Urothelium cell line (cell line): ENCODE measurements at places on chromosomes 4 and X.
A peak's percentile ranks its signal among the peaks of the same experiment; 100 is the strongest.

GRCh38 chr4:29423836-29424721 lies 1296.1 kb upstream of the PCDH7 start:
- peak; percentile 30 for DNase-seq

- DNase-seq: no peak
Observed at GRCh38 chrX:24027985-24028384, 999 bp upstream of the KLHL15 start.

DNA sequence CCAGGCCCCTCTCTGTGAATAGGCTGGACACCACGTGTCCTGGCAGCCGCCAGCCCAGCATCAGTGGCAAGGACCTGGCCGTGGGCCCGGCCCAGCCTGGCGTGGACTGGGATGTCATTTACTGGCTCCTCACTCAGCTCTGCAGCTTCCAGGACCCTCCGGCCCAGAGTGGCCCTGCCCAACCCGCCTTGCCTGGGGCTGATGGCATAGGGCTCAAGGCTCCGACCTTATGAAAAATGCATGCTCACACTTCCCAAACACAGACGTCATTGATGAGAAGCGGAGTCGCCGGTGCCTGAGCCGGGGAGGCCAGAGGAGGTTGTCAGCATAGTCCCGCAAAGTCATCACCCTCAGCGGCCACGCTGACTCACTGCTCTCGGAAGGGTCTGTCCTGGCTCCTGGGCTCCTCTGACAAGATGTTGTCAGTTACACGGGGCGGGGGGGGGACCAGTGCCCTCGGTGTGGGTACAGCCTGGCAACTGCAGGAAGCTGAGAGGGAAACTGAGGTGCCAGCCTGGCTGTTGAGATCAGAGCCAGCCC lies 14.3 kb downstream of the CFAP99 start:
- no peak for DNase-seq

DNA sequence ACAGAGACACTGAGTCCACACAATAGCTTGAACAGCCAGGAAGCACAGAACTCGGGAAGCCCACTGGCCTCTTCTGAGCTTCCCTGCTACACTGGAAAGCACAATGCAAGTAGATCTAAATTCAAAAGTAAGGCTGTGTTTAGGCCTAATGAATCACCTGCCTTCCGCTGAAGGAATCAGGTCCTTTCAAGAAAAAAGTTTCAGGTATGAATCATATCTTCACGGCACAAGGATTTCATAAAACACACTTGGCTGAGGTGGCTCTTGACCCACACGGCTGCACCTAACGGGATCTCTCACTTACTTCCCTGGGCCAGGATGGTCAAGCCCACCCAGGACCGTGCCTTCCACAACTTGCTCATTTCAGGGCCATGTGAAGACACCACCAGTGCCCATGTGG lies 59.3 kb downstream of the IRF2 start:
- no peak for DNase-seq

- DNase-seq: no peak
Observed at GRCh38 chr4:98996765-98997068, 1.2 kb downstream of the METAP1 start.

DNA sequence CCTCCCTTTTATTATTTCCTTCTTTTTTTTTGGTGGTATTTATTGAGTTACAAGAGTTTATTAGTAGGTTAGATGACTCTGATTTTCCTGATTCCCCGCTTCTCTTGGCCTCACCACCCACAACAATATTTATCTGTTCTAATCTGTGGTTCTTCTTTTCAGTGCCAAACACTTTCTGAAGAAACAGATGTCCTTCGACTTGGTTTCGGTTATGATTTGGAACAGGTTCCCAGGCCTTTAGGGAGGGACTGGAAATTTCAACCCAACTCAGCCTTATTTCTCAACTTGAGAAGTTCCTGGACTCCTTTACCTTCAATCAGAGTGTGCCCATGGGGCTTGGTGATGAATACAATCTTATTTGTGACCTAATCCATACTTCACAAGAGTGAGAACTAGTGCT lies 108.1 kb downstream of the UCHL1 start:
- DNase-seq: no peak

- DNase-seq: no peak
Observed at GRCh38 chr4:38406243-38406642, 257.8 kb upstream of the KLF3 start.

- DNase-seq: no peak
Observed at GRCh38 chrX:47502316-47503125, 19.5 kb upstream of the ZNF41 start.

DNA sequence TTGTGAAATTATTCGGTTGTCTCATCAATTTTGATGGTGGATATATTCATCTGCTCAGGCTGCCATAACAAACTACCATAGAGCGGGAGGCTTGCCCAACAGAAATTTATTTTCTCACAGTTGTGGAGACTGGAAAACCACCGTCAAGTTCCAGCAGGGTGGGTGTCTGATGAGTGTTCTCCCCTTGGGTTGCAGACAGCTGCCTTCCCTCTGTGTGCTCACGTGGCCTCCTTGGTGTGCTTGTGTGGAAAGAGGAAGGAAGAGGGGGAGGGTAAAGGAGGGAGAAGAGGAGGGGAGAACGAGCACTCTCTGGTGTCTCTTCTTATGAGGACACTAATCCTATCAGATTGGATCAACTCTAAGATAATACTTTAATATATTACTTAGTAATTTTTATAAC lies 123.8 kb upstream of the TEX13D start:
- no peak for DNase-seq
